Activated T-helper 9 cell treated with anti-CD3 and anti-CD28 coated beads, Interleukin-2, amount 50 U/mL, for 16 hours (primary cell): ENCODE measurements at places on chromosomes 7 and 10.

- DNase-seq = peak; percentile 27
Observed at GRCh38 chr10:3805201-3805790, 20.3 kb upstream of the KLF6 start.

DNA sequence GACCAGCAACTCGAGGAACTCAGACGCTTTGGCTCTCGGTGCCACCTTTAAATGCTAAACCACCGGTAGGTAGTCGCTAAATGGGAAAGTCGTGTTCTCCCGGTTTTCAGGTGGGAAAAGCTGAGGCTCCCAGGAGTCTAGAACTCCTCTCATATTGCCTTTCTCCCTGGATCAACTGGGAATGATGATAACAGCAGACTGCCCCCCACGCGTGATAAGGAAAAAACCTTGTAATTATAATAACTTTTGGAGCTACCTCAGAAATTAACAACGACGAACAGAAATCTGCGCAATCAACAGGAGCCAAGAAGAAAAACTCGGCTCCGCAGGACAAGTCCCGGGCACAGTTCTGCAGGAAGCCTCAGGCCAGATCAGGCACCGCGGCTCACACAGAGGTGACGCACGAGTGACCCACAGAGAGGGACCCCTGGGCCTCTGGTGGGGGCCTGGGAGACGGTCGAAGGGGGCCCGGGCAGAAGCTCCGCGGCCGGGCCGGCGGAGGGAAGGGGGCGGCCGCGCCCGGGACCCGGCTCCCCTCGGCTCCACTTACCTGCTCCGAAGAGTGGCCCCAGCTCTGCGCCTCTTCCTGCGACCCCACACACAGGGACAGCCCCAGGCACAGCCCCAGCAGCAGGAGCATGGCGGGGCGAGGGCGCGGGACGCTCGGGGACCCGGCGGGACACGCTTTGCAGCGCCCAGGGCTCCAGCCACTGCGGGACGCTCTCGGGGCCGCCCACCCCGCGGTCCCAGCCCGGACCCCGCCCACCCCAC is at the start of gene ITIH5:
Gene ITIH5 (minus strand): TSS at position 714 of the 771 bp plus-strand sequence. CDS start 74 bp downstream, at position 640.
- DNase-seq = no peak

DNA sequence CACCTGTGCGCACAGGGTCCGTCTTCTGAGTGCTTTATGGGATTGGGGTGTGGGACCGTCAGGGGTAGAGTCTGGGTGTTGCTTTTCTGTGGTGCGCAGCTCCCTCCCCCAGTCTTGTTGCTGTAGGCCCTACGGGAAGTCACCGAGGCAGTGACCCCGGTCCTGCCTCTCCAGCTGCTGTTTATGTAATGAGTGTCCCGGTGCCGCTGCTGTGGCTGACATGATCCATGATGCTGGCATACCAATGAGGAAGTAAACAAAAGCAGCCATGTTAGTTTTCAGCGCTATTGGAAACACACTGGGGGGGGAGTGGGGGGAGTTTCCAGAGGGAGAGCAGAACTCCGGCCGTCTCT is 1.1 kb downstream of the TRIM8 start:
- peak; percentile 27 for DNase-seq

- no peak for DNase-seq
Observed at GRCh38 chr7:19698331-19698730, 10.5 kb downstream of the POLR1F start.

DNA sequence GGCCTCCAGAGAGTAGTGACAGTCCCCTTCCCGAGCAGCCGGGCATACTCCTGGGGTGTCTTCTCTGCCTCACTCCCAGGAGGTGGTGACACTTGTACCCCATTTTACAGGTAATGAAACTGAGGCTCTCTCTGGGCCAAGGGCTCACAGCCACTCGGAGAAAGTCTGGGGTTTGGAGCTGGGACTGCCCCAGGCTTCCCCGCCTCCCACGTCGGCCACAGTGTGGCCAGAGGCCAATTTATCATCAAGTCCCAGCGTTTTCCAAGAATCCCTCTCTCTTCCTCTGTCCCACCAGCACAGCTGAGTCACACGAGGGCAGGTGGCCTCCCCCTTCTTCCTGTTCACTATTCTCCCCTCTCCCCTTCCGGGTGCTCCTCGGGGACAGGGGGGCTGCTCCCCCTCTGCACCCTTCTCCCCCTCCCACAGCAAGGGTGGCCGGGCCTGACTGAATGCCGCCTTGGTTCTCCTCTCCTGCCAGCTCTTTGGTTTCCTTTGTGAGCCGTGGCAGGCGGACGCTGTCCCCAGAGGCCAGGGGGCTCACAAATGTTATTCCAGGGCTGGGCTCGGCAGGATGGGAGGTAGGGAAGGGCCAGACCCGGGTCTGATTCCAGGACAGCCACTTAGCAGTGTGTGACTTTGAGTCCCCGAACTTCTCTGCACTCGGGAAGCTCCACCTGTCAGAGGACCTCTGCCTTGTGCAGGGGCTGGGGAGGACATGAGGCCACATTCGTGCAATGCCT is 17.7 kb downstream of the CLIP2 start:
- DNase-seq = no peak

GRCh38 chr7:7944619-7945282 is 23.8 kb upstream of the GLCCI1 start:
- peak; percentile 37 for DNase-seq

DNA sequence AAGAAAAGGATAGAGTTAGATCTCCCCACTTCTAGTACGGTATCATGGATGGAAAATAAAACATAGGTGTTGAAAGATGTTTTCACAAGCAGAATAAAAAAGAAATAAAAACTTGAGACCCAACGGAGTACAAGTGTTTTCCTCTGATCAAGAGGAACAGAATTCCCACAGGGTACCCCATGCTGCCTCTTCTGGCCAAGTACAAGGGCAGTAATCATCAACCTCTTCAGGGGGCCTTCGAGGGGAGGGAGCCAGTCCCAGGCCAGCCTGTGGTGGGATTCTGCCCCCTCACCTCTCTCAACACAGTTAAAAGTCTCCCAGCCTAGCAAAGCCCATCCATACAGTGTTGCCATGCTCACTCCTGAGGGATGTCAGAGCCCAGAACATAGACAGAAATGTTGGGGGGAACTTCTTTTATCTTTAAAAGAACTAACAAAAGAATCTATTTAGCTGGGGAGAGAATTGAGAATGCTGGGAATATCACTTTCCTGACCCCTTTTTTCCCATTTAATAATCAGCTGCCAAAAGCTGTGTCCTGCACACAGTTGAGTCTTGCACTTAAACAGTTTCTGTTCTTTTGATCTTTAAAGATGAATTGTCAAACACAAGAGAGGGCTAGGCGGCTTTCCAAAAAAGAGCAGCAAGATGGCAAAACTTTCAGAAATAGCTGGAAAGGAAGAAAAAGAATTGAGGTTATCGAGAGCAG is 101.7 kb downstream of the PTN start:
- DNase-seq = no peak

DNA sequence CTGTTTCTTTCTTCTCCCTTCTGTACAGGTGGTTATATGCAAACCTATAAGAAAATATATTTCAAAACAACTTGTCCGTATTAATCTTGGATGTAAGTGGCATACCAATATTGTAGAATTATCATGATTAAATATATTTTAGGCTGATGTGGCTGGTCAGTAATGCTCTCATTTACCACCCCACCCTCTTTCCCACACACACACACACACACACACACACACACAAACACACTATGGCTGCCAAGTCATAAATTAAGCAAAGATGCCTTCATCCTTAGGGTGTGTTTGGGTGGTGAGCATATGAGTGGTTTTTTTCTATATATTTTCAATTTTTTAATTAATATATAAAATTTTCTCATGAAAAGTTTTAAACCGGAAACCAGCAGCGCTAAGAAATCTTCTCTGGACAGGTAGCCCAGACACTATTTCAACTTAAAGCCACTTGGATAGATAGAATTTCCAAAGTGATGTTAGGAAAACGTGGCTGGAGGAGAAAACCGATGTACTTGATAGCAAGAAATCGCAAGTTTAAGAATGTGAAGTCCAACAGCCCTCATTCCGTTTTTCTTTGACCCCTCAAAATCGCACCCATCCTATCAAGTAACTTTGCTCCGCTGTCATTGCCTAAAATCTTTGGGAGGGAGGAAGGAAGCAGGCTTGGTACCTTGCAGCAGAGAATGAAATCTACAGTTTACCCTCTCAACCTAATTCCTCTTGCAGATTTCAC is 171.7 kb downstream of the FAM107B start:
- DNase-seq = no peak

GRCh38 chr7:3393862-3394261 is 92.8 kb downstream of the SDK1 start:
- DNase-seq = no peak

DNA sequence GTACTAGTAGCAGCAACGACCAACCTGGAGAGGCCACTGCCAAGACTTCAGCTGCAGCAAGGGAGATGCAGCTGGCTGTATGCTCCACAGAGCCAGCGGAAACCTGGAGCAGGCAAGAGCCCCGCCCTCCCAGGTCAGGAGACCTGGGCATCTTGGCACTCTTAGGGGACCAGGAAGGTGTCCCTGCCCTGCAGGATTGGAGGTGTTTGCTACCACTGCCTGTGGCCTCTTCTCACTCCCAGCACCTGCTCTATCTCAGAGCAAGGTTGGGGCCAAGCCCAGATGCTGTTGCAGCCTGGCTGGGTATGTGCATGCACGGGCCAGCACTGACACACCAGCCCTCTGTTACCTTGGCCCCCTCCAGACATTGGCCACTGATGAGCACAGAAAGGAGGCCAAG is 1512.8 kb downstream of the REEP3 start:
- DNase-seq = no peak

GRCh38 chr10:104337521-104337984 is 712 bp downstream of the ITPRIP start:
- no peak for DNase-seq

- DNase-seq = no peak
Observed at GRCh38 chr10:88343761-88344484, 239.2 kb downstream of the RNLS start.

- DNase-seq = no peak
Observed at GRCh38 chr10:75924309-75924902, 493.0 kb downstream of the LRMDA start.

GRCh38 chr10:35232527-35232926 is 103.8 kb upstream of the CCNY start:
- no peak for DNase-seq

- DNase-seq = no peak
Observed at GRCh38 chr10:129046962-129047361, 420.1 kb upstream of the MGMT start.

DNA sequence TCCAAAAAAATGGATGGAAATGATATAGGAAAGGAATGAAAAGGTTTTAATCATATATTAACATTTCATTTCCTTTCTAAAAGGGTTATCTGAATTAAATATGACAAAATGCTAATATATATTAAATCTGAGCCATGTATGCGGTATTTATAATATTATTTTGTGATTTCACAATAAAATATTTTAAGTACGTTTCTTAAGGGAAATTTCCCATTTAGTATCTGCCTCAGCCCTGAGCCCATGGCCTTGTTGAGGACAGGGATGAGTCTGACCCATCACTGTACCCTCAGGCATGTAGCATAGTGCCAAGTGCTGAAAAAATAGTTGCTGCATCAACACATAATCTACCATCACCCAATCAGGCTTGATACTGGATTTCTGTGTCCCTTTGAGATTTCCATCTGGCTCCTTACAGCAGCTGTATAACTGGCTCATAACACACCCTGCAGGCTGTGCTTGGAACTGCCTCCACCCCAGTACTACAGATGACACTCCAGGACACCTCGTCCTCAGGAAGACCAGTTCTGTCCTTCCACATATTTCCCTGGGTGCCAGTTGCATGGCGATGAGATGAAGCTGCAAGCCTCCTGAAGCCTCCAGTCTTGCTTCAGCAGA is 59.4 kb upstream of the ASAH2 start:
- DNase-seq = no peak

DNA sequence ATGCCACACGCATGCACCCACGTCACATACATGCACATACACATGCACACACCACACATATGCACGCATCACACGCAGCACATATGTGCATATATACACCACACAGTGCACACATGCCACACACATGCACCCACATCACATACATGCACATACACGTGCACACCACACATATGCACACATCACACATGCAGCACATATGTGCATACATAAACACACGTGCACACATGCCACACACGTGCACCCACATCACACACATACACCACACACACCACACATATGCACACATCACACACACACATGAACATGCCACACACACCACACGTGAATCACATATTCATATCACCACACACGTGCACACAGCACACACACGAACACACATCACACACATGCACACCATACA is 338.8 kb downstream of the PTPRN2 start:
- DNase-seq = no peak

DNA sequence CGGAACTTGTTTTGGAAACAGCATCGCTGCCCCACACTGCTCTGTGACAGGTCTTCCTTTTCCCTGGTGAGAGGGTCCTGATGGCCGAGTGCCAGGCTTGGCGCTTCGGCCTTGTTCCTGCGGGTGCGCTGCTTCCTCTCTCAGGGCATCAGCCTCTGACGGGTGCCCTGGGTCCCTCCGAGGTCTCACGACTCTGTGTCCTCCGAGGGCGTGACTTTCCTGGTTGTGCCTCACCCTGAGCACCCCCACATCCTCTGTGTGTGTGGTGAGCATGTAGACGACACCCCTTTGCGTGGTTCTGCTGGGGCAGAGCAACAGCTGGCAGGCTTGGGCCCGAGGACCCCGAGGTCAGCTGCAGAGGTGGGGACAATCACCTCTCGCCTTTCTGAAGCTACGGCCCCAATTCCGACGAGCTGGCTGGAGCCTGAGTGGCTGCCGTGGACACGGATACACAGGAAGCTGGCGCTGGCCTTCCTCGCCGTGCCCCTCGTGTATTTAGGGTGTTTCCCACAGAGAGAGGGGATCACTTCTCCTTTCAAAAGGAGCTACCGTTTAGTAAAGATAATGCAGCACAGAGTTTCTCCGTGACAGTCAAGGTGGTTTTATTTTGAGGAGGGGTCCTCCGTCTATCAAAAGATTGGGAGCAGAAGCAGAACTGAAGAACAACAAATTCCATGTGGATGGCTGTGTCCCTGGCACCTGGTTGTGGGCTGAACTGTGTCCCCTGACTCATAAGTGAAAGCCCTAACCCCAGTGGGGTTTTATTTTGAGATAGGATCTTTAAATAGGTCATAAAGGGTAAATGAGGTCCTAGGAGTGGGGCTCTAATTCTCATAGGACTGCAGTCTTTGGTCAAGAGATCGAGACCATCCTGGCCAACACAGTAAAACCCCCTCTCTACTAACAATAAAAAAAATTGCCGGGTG is 36.2 kb upstream of the PITRM1 start:
- no peak for DNase-seq

GRCh38 chr7:117489430-117489829 is 9.6 kb downstream of the CFTR start:
- no peak for DNase-seq

- no peak for DNase-seq
Observed at GRCh38 chr10:63819753-63820329, 298.6 kb downstream of the REEP3 start.
